ENCODE measurements at places on chromosomes 1 and 21. TPM values are rescaled to one million over a fixed set of nuclear protein-coding genes. Genes with fewer than 3 reads are reported as not detected.

MRAP gene
- total RNA-seq, result not detected

KLHDC8A gene
- not detected for total RNA-seq

FNDC5 gene
- total RNA-seq, result not detected

CATSPERE gene
- 0.08 TPM for total RNA-seq

CELA2A gene
- not detected for total RNA-seq

IFT25 gene
- total RNA-seq, result 50.2 TPM

OR2T33 gene
- total RNA-seq, result not detected

PRAMEF2 gene
- not detected for total RNA-seq

SLC25A24 gene
- 14.6 TPM for total RNA-seq

MTARC2 gene
- total RNA-seq, result not detected

- DNase-seq, result no peak
- H3K4me3 ChIP-seq, result no peak overlapping the region
- no peak overlapping the region for H3K27ac ChIP-seq
- H3K27me3 ChIP-seq, result no peaks in the 10 kb centered on the region
- peaks cover 37% of the 10 kb centered on the region for H3K4me1 ChIP-seq
These were observed 41.3 kb downstream of the NFYC start for GRCh38 chr1:40732756-40733301.

DNA sequence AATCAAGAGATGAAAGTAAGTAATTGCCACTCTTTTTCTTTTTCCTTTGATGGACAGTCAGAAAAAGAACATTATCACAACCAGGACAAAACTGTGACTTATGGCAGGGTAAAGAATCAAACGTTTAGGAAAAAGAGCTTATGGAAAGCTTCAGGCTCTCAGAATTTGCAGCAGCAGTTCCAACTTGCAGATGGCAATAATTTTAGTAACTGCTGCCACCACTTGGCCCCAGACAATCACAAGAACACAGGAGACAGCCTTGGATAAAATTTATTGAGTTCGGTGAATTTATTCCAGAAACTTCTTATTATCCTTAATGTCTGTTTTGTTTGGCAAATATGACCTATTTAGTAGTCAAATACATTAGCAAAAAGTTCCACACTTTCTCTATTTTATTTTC is 804.4 kb downstream of the BRINP3 start:
- no peak overlapping the region for H3K4me3 ChIP-seq
- no peak overlapping the region for H3K27ac ChIP-seq
- H3K4me1 ChIP-seq, result no peaks in the 10 kb centered on the region

DNA sequence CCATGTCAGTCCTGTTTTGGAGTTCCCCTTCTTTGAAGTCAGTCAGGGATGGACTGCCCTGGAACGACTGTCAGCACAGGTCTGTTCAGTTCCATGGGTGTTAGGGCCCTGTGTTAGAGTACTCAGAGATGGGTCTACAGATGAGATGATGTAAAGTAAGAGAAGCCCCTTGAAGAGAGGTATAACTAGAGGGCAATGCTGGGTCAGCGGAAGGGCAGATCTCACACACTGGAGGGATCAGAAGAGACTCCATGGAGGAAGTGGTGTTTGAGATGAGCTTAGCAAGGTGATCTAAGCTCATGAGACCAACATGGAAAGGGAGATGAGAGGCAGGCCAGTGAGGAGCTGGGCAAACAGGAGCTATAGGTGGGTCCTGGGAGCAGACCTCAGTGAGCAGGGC is 7.6 kb downstream of the PPFIA4 start:
- no peaks in the 10 kb centered on the region for H3K36me3 ChIP-seq
- H3K27me3 ChIP-seq, result no peaks in the 10 kb centered on the region
- no peak overlapping the region for H3K4me3 ChIP-seq
- H3K27ac ChIP-seq, result no peak overlapping the region
- H3K4me1 ChIP-seq, result peaks cover 8% of the 10 kb centered on the region

GRCh38 chr1:8197493-8198282 is 120.2 kb upstream of the SLC45A1 start:
- H3K27me3 ChIP-seq, result peaks cover 4% of the 10 kb centered on the region
- DNase-seq, result no peak
- H3K27ac ChIP-seq, result no peak overlapping the region
- H3K4me1 ChIP-seq, result peaks cover 6% of the 10 kb centered on the region

DNA sequence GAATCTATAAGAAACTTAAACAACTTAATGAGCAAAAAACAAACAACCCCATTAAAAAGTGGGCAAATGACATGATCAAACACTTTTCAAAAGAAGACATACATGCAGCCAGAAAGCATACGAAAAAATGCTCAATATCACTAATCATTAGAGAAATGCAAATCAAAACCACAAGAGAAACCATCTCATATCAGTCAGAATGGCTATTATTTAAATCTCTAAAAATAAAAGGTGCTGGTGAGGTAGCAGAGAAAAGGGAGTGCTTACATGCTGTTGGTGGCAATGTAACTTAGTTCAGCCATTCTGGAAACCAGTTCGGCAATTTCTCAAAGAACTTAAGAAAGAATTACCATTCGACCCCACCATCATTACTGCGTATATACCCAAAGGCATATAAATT is 147.7 kb downstream of the FAF1 start:
- H3K4me1 ChIP-seq, result no peaks in the 10 kb centered on the region
- no peak overlapping the region for H3K27ac ChIP-seq
- H3K36me3 ChIP-seq, result peaks cover 5% of the 10 kb centered on the region
- H3K27me3 ChIP-seq, result no peaks in the 10 kb centered on the region

- H3K27ac ChIP-seq, result no peak overlapping the region
- peaks cover 5% of the 10 kb centered on the region for H3K27me3 ChIP-seq
- no peak for DNase-seq
- H3K4me1 ChIP-seq, result no peaks in the 10 kb centered on the region
These were observed 66.5 kb upstream of the GADD45A start for GRCh38 chr1:67618285-67619018.

GRCh38 chr1:244313346-244313745 is 138.4 kb downstream of the ADSS2 start:
- DNase-seq, result no peak
- H3K36me3 ChIP-seq, result peaks cover 8% of the 10 kb centered on the region
- no peak overlapping the region for H3K27ac ChIP-seq
- no peak overlapping the region for H3K4me3 ChIP-seq

DNA sequence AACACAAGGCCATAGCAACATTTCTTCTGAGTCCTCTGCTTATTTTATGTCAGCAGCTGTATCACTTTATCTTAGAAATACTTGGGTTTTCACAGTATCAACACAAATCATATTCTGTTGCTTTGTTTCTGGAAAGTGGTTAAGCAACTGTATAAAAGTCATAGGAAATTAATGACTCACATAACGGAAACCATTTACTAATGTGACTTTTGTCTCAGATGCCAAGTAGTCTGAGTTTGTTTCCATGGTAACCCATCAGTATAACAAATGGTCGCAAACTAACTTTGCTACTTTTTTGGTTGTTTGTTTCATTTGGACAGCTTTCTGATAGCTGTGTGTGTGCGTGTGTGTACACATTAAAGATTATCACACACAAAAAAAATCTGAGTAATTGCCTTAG is 31.1 kb downstream of the EEIG2 start:
- H3K27me3 ChIP-seq, result peaks cover 2% of the 10 kb centered on the region
- DNase-seq, result no peak

DNA sequence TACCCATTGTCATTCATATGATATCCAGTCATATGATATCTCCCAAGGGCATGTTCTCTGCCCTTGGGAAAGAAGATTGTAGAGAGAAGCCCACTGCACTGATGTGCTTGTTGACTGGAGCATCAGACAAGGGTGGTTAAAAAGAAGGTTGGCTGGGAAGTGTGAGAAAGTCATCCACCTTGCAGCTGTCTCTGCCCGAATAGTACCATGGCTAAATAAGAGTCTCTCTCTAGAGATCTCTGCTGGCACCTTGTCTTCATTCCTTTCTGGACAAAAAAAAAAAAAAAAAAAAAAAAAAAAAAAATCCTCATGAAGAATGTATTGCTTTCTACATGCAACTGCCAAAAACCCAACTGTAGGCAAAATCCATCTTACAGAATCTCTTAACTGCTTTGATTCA is 349.7 kb upstream of the ESRRG start:
- H3K4me1 ChIP-seq, result no peaks in the 10 kb centered on the region
- no peaks in the 10 kb centered on the region for H3K36me3 ChIP-seq
- H3K27ac ChIP-seq, result no peak overlapping the region
- no peaks in the 10 kb centered on the region for H3K27me3 ChIP-seq
- DNase-seq, result no peak

- DNase-seq, result no peak
- H3K27me3 ChIP-seq, result no peaks in the 10 kb centered on the region
- H3K4me3 ChIP-seq, result no peak overlapping the region
- H3K4me1 ChIP-seq, result peaks cover 59% of the 10 kb centered on the region
- H3K27ac ChIP-seq, result no peak overlapping the region
These were observed 34.4 kb upstream of the ID3 start for GRCh38 chr1:23593556-23594148.

GRCh38 chr1:116666187-116667077 is 1.1 kb downstream of the IGSF3 start:
- H3K4me1 ChIP-seq, result peaks cover 12% of the 10 kb centered on the region
- H3K27me3 ChIP-seq, result peaks cover 55% of the 10 kb centered on the region
- no peaks in the 10 kb centered on the region for H3K36me3 ChIP-seq
- H3K27ac ChIP-seq, result no peak overlapping the region
- DNase-seq, result no peak
- H3K4me3 ChIP-seq, result peak overlapping the region; percentile 82

GRCh38 chr1:230120289-230120920 is 53.4 kb downstream of the GALNT2 start:
- peaks cover 75% of the 10 kb centered on the region for H3K4me1 ChIP-seq
- peaks cover 30% of the 10 kb centered on the region for H3K36me3 ChIP-seq
- DNase-seq, result no peak
- H3K27me3 ChIP-seq, result no peaks in the 10 kb centered on the region
- no peak overlapping the region for H3K27ac ChIP-seq

GRCh38 chr1:7549277-7550161 is 221.6 kb upstream of the VAMP3 start:
- peak overlapping the region; percentile 75 for H3K27ac ChIP-seq
- H3K36me3 ChIP-seq, result no peaks in the 10 kb centered on the region
- H3K27me3 ChIP-seq, result peaks cover 5% of the 10 kb centered on the region

- H3K36me3 ChIP-seq, result peaks cover 3% of the 10 kb centered on the region
- H3K27ac ChIP-seq, result no peak overlapping the region
- no peak for DNase-seq
- H3K4me3 ChIP-seq, result no peak overlapping the region
These were observed 20.0 kb upstream of the MAPKAPK2 start for GRCh38 chr1:206664740-206665139.

DNA sequence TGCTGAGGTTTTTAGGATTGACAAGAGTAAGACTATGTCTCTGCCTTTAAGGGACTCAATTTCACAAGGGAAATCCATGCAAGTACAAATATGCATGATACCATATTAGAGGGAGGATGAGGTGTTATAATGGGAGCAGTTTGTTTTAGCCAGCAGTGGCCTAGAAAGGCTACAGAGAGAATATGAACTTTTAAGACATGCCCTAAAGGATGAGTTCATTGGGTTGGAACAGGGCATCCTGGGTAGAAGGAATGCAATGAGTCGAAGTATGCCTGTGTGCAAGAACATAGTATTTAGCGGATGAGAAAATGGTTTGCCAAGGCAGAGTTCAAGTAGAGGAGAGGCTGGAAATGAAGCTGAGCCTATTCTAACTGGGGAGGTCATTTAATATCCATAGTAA is 32.6 kb upstream of the LEPR start:
- no peak overlapping the region for H3K27ac ChIP-seq
- H3K36me3 ChIP-seq, result peaks cover 31% of the 10 kb centered on the region
- H3K4me1 ChIP-seq, result peaks cover 41% of the 10 kb centered on the region
- no peaks in the 10 kb centered on the region for H3K27me3 ChIP-seq
- no peak overlapping the region for H3K4me3 ChIP-seq
- no peak for DNase-seq

- H3K4me3 ChIP-seq, result no peak overlapping the region
- no peak overlapping the region for H3K27ac ChIP-seq
- no peak for DNase-seq
- H3K4me1 ChIP-seq, result peaks cover 27% of the 10 kb centered on the region
- H3K36me3 ChIP-seq, result no peaks in the 10 kb centered on the region
- H3K27me3 ChIP-seq, result peaks cover 3% of the 10 kb centered on the region
These were observed 6.3 kb upstream of the CTTNBP2NL start for GRCh38 chr1:112389689-112390088.

All from activated T-helper 1 cell treated with anti-CD3 and anti-CD28 coated beads, Interleukin-12 subunit alpha, Interleukin-12 subunit beta, Interleukin-2, Interleukin-4 antibody, amounts not matched to agents 30 ng/mL and 10 ng/mL and 1 ng/mL, durations not matched to agents 14 hours and 24 hours and 36 hours (primary cell).